ENCODE measurements at places on chromosomes 3 and 15. TPM values are rescaled to one million over a fixed set of nuclear protein-coding genes. Genes with fewer than 3 reads are reported as not detected.

CADPS gene
- total RNA-seq: 0.14 TPM

ZPLD1 gene
- total RNA-seq: 0.07 TPM

AADACL2 gene
- total RNA-seq: not detected

PLA2G4E gene
- total RNA-seq: 0.14 TPM

TOP2B gene
- total RNA-seq: 47.8 TPM

LDHAL6B gene
- total RNA-seq: not detected

NEK10 gene
- total RNA-seq: 2.3 TPM

CSPG4 gene
- total RNA-seq: 2.7 TPM

EMC7 gene
- total RNA-seq: 50.2 TPM

ESYT3 gene
- 0.64 TPM for total RNA-seq

HYAL1 gene
- 5.8 TPM for total RNA-seq

CCDC13 gene
- 0.71 TPM for total RNA-seq

CNTN4 gene
- not detected for total RNA-seq

CIB1 gene
- total RNA-seq: 27.0 TPM

TASOR gene
- total RNA-seq: 58.8 TPM

HHLA2 gene
- total RNA-seq: not detected
